ENCODE measurements at places on chromosomes 5 and 9. TPM values are rescaled to one million over a fixed set of nuclear protein-coding genes. Genes with fewer than 3 reads are reported as not detected.

GMCL2 gene
- not detected for total RNA-seq

TSLP gene
- 4.1 TPM for total RNA-seq

- no peak for DNase-seq
These were observed 527.8 kb downstream of the MTRR start for GRCh38 chr5:8396756-8397155.

DNA sequence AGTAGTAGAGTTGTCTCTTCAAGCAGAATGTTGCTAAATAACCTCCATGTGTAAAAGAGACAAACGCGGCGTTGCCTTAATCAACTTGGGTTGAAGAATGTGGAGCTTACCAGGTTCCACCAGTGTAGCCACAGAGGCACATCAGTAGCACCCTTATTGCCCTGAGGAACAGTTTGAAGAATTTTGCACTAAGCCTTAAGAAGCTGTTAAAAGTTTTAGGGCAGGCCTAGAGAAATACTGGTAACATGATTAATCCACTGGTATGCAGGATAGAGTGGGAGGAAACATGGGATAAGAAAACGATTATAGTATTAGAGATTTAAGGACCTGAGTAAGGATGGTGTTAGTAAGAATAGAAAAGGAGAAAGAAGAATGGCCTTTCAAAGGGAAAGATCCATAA is 100.6 kb downstream of the ZCCHC7 start:
- DNase-seq: no peak

GRCh38 chr9:96649620-96650324 is 5.3 kb downstream of the PRXL2C start:
- DNase-seq: no peak

DNA sequence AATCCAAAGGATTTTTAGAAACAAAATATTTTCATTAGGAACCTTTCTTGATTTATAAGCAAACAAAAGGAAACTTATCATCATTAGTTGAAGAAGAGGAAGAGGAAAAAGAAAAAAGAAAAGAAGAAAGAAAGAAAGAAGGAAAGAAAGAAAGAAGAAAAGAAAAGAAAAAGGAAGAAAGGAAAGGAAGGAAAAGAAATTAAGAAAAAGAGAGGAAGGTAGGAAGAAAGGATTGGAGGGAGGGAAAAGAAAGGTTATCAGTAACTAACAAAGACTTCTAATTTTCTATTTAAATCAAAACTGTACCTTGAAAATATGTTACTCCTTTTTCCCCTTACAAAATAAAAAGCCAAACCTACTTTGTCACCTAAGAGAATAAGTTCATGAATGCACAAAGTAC is 10.0 kb downstream of the EBF1 start:
- DNase-seq: no peak

DNA sequence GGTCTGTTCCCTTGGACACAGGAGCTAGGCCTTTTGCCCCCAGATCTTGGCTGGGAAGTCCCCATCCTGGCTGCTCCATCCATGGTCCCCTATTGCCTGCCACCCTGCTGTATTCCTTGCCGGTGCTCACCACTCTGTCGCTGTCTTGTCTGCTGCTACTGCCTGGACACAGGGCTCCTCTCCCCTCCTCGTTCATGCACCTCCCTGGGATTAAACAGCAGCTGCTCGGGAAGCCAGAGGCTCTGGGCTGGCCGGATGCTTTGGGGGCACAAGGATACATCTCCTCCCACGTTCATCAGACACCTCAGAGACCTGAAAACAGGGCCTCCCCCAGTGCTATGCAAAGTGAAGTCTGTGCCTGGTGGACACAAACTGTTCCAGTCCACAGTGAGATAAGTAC is 110.4 kb downstream of the ZNF354C start:
- DNase-seq: no peak

DNA sequence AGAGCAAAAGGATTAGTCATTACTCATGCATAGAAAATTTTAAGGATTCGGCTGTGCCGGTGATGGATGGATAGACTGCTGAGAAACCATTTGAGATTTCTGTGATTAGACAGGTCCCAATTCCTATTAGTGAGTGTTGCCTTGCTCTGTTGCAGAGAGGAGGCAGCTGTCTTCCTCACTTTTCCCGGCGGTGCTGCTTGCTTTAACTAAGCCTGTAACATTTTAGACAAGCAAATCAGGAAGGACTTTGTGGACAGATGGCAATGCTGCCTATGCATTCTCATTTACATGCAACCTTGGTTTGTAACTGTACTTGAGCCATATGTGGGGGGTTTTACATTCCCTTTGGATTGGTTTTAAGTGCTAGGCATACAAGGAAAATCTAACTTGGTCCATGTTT is 1176.3 kb downstream of the CDH18 start:
- DNase-seq: no peak

DNA sequence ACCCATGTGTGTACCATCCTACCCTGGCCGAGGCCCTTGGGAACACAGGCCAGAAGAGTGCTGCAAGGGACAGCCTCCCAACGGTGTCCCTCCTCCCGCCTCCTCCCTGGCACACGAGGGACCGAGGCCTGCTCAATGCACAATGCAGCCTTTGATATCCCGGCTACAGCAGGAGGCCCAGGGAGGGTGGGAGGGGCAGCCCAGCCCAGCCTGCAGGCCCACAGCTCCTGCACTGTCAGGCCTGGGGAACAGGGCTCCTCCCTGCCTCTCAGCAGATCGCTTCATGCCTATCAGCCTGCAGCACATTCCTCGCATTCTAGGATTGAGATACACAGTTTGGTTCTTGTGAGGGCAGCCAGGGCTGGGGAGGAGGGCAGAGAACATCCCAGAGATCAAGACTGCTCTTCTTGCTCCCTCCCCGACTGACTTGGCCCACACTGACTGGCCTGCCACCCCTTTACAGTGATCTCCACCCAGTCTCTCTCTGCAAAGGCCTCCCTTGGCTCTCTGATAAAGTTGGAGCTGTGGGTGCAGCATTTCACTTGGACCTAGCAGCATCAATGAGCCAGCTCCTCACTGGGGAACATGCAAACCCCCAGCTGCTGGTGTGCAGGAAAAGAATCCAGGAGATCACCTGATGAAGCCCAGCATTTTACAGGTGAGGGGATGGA is at the start of gene SH3TC2:
SH3TC2 (minus strand) TSS at position 46 of the 671 bp plus-strand sequence; CDS start at position 6, 40 bp downstream.
- DNase-seq: peak; percentile 74

- no peak for DNase-seq
These were observed 467.7 kb upstream of the ACO1 start for GRCh38 chr9:31916591-31917241.

- DNase-seq: peak; percentile 63
These were observed at the start of gene ZBED3 for GRCh38 chr5:77086689-77087483. Gene ZBED3 (minus strand): TSS chr5:77087285. CDS start chr5:77077878, 9,407 bp downstream.

- DNase-seq: no peak
These were observed 84.0 kb upstream of the ARAP3 start for GRCh38 chr5:141765896-141766551.

Data from heart right ventricle (tissue), 16 donors.